ENCODE measurements at places on chromosomes 16 and 17. TPM values are rescaled to one million over a fixed set of nuclear protein-coding genes. Genes with fewer than 3 reads are reported as not detected.

DNA sequence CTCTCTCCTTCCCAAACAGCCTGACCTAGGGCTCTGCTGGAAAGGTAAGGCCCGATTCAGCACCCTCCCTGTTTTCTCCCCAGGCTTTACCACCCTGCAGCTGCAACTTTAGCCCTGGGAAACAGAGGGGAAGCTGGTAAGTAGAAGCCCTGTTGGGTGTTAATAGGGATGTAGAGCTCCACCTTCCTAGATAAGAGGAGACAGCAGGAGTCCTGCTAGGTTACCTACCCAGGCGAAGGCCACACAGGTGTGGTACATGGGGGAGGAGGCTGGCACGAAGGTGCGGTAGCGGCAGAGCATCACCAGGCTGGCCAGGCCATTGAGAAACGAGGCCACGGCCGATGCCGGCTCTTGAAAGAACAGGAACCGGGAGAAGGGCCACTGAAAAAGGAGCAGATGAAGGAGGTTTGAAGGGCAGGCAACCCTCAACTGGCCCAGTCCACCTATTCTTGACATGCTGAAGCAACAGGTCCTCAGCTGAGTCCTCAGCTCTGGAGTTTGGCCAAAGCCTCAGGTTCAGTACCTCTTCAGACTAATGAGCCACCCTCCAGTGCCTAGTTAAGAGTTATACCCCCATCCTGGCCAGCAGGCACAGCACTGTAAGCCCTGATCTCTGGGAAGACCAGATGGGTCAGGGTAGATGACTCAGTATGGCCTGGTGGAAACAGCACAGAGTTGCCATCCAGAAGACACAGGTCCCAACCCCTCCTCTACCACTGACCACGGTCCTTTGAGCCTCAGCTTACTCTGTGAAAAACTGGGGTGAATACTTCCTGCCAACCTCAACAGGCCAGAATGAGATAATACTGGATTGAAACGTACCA lies 3.3 kb downstream of the PGAP3 start:
- H3K27me3 ChIP-seq = no peaks in the 10 kb centered on the region
- H3K27ac ChIP-seq = no peak overlapping the region
- H3K36me3 ChIP-seq = no peaks in the 10 kb centered on the region
- H3K4me3 ChIP-seq = no peak overlapping the region
- peaks cover 9% of the 10 kb centered on the region for H3K4me1 ChIP-seq
- no peak for DNase-seq

- no peaks in the 10 kb centered on the region for H3K4me1 ChIP-seq
- no peaks in the 10 kb centered on the region for H3K27me3 ChIP-seq
- H3K27ac ChIP-seq = no peak overlapping the region
- H3K4me3 ChIP-seq = no peak overlapping the region
- no peaks in the 10 kb centered on the region for H3K36me3 ChIP-seq
Observed at GRCh38 chr16:20359997-20360396, 7.5 kb upstream of the UMOD start.

DNA sequence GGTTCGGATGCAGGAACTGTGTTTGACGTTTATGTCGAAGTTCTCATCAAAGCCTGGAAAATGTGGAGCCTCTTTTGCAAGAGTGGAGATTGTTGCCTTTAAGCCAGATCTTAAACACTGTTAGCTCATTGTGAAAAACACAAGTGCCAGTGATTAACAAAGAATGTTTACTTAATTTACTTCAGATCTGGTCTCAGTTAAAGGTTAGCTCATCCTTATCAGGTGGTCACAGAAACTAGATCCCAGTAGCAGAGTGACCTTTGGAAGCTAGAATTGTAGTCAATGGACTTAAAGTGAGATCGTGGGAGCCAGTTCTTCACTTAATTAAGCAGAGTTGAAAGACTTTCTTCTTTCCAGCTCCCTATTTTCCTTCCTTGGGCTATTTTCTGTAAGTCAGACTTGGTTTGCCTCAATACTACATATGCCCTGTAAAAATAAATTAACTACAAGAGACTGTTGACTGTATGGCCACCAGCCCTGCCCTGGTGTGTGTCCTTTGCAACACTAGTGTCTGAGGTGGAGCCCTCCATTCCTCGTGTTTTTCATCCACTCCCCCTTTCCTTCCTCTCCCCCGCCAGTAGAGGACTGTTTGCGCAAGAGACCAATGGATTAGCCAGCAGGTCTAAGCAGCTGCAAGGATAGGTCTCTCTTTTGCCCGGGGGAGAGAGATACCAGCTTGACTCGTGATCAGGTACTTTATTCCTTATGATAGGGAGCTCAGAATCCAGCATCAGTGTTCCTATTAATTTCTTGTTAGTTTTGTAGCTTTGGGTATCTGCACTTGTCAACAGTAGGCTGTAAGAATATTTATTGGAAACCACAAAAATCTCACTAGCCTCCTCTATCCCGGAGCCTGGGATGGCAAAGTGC lies 20.2 kb downstream of the FBXO39 start:
- no peaks in the 10 kb centered on the region for H3K4me1 ChIP-seq
- no peak overlapping the region for H3K27ac ChIP-seq
- DNase-seq = no peak
- no peaks in the 10 kb centered on the region for H3K36me3 ChIP-seq
- H3K27me3 ChIP-seq = peaks cover 2% of the 10 kb centered on the region

Gene KIF2B
- not detected for total RNA-seq

Gene KRTAP9-8
- not detected for total RNA-seq

Gene CA4
- 0.29 TPM for total RNA-seq

GRCh38 chr17:76736349-76737081 lies 616 bp downstream of the SRSF2 start:
- H3K4me1 ChIP-seq = peaks cover 38% of the 10 kb centered on the region
- H3K27me3 ChIP-seq = no peaks in the 10 kb centered on the region
- peak overlapping the region; percentile 90 for H3K4me3 ChIP-seq
- DNase-seq = peak; percentile 71
